ENCODE measurements at places on chromosomes 11 and 22.

DNA sequence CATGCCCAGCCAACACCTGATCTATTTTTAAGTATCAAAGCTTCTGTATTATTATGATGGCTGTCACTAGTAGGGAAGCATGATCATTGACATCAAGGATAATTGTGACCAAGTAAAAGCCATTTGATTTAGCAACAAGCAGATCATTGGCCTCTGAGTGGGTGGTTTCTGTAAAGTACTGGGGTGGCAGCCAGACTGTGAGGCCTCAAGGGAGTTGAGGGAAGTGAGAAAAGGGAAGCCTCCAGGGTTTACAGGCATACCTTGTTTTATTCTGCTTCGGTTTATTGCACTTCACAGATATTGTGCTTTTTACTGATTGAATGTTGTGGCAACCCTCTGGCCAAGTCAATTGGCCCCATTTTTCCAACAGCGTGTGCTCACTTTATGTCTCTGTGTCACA, 60.1 kb downstream of the PRR5L start:
- DNase-seq: no peak

DNA sequence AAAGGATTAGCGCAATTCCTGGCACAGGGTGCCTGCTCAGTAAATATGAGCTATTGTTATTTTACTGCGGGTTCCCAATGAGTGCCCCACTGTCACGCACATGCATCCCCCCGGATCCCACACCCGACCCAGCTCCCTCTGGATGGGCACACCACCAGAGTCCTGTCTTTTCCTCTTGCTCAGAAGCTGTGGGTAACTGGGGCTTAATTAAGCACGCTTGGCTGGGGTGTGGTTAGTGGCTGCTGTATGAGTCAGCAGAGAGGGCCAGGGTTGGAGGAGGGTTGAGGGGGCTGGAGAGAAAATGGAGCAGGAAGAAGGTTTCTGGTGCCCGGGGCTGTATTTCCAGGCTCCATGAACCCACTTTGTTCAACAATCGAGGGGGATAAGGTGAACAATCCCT, 30.3 kb upstream of the NECTIN1 start:
- DNase-seq: no peak

- DNase-seq: no peak
Observed at GRCh38 chr22:48433647-48434046, 1394.0 kb downstream of the BRD1 start.

DNA sequence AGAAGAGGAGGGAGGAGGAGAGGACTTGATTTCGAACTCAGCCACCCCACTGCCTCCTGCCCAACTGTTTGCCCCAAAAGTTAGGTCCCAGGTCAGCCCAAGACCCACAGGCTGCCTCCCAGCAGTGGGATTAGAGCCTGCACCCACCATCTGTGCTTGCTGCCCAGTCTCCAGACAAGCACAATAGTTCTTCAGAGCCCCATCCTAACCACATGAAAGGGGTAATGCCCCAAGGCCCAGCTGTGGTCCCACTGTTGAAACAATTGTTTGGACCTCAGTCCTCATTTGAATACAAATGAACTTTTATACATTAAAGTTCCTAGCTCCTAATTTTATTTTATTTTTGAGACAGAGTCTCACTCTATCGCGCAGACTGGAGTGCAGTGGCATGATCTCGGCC, 5.4 kb upstream of the VPS51 start:
- no peak for DNase-seq

GRCh38 chr22:41762980-41763779, 37.3 kb upstream of the CCDC134 start:
- DNase-seq: no peak

- no peak for DNase-seq
Observed at GRCh38 chr11:123364080-123364479, 66.0 kb upstream of the GRAMD1B start.

DNA sequence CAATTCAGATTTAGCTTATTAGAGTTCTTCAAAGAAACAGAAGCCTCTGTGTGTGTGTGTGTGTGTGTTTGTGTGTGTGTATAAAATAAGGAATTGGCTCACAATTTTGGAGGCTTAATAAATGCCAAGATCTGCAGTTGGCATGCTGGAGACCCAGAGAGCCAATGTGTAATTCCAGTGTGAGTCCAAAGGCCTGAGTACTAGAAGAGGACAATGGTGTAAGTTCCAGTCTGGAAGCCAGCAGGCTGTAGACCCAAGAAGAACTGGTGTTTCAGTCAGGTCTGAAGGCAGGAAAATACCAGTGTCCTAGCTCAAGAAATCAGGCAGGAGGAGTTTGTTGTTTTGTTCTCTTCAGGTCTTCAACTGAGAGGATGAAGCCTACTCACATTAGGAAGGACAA, 20.0 kb downstream of the TMEM135 start:
- no peak for DNase-seq

DNA sequence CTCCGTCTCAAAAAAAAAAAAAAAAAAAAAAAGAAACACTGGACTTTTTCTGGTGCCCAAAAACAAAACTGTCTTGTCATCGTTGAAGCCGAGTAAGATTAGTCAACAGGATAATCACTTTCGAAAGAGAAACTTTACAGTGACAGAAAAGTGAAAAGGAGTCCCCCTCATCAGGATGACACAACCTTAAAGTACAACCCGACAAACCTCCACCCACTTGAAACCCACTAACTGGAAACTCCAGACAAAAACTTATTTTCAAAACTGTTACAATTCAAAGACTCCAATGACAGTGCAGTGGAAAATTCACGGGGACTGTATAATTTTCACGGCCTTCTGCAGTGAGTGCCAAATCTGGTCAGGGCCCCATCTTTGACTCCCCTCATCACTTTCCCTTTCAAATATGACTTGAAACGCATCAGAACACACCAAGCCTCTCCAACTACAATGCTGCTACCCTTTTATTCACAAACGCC, 1.3 kb downstream of the DENND5A start:
- no peak for DNase-seq

DNA sequence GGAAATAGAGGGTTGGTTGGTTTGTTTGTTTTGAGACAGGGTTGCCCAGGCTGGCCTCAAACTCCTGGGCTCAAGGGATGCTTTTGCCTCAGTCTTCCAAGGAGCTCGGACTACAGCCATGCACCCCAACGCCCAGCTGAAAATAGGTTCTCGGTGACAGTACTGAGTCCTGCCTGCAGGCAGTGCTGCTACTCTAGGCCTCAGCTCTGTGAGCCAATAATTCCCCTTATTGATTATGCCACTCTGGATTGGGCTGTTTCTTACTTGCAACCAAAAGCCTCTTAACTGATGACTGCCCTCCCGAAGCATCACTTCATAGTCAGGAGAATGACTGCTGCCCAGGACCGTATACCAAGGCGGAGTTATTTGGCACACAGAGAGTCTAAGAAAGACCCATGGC, 1.2 kb upstream of the C11orf16 start:
- DNase-seq: no peak

DNA sequence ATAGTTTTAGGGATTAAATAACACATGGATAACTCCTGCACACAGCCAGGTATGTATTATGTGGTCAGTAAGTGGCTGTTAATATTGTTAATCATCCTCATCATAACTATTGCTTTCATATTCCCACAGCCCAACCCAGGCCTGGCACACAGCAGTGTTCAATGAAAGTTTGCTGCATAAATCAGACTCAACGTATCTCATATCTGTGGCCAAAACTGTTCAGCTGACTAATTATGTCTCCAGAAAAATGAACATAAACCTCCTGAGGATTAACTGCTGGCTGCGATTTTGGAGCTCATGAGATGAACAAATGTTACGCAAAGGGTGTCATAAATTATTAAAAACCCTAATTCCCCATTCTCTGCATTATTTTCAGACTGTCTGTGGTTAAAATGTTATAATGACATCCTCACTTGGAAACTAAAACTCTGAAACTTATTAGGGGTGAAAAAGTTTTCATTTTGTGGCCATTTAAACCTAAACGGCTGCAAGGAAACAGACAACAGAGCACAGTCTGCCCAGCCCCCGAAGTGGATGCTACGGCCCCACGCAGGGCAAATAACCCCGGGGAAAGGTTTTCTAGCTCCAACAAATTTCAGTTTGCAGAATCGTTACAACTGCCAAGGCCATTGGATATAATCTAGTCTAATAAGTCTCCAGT, 17.3 kb downstream of the ABCC8 start:
- no peak for DNase-seq

GRCh38 chr22:28741200-28741784, 328 bp downstream of the CHEK2 start:
- no peak for DNase-seq

GRCh38 chr11:36450110-36450572, 59.9 kb downstream of the TRAF6 start:
- DNase-seq: no peak

- DNase-seq: no peak
Observed at GRCh38 chr11:3907590-3907989, 52.1 kb downstream of the STIM1 start.

DNA sequence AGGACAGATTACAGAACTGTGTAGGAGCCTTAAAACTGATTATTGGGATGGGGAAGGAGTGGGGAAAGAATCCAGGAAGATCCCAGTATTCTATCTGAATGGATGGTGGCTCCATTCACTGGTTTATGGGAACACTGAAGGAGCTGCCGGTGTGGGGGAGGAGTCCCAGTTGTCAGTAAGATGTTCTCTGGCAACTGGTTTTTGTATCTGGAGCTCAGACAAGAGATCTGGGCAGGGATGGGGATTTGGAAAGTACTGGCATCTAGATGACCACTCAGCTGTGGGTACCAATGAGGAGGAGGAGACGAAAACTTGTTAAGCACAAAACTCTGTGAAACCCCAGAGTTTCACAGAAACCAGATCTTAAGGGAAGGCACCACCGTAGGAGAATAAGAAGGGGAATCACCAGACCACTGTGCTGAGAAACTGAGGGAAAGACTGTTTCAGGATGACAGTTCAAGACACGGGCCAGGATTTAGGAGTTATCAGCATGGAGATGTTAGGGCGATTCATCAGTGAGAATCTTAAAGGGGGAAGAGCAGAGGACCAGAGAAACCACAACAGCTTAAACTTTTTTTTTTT, 28.1 kb downstream of the LDLRAD3 start:
- no peak for DNase-seq

- no peak for DNase-seq
Observed at GRCh38 chr11:22688914-22689313, 22.5 kb downstream of the GAS2 start.

GRCh38 chr22:40757071-40757470, 62.1 kb downstream of the SLC25A17 start:
- DNase-seq: no peak

- no peak for DNase-seq
Observed at GRCh38 chr22:41364955-41365354, 16.8 kb upstream of the TEF start.

GRCh38 chr11:130725421-130726233, 190.7 kb downstream of the SNX19 start:
- DNase-seq: no peak

Data from effector CD8-positive, alpha-beta T cell (primary cell).